ENCODE measurements at places on chromosomes 4 and X.

- no peak for DNase-seq
Measured at GRCh38 chrX:105543283-105543682, 279.1 kb upstream of the NRK start.

DNA sequence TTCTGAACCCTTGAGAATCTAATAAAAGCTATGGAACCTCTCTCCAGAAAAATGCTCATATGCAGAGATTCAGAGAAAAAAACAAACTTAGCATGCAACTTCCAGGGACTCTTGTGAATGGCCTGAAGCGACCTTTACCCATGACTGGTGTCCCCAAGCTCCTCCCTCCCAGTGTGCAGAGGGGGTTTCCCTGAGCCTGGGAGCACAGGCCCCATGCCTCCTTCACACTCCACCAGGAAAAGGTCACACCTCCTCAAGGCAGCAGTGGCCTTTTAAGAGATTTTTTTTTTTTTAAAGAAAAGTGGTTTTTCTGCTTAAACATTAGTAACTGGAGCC is 13.3 kb upstream of the UBA6 start:
- no peak for DNase-seq

- DNase-seq: no peak
Measured at GRCh38 chr4:112519689-112520597, 4.0 kb upstream of the NEUROG2 start.

DNA sequence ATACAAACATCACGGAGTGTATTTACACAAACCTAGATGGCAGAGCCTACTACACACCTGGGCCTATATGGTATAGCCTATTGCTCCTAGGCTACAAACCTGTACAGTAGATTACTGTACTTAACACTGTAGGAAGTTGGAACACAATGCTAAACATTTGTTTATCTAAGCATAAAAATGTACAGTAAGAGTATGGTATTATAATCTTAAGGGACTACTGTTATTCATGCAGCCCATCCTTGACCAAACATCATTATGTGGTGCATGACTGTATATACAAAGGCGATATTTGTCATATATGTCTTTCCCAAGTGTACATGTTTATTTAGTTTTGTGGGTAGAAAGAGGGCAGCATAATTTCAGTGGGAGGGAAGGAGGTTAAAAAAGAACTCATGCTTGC is 177.7 kb upstream of the FSTL5 start:
- no peak for DNase-seq

GRCh38 chr4:185853841-185854240 is 41.8 kb upstream of the SORBS2 start:
- DNase-seq: no peak
